ENCODE measurements at places on chromosomes 16 and 17. TPM values are rescaled to one million over a fixed set of nuclear protein-coding genes. Genes with fewer than 3 reads are reported as not detected.

The CLEC19A gene
- not detected for total RNA-seq

The SLC6A4 gene
- total RNA-seq, result not detected

The RHBDF1 gene
- total RNA-seq, result 31.3 TPM

The HS3ST4 gene
- not detected for total RNA-seq

The FBXL16 gene
- total RNA-seq, result under 0.01 TPM

The KRT39 gene
- total RNA-seq, result not detected

The USP32 gene
- total RNA-seq, result 192 TPM

The PERCC1 gene
- not detected for total RNA-seq

The VMP1 gene
- total RNA-seq, result 282 TPM

The ITGA2B gene
- 0.34 TPM for total RNA-seq

All from melanocyte of skin (primary cell).